ENCODE measurements at places on chromosomes 4 and X. TPM values are rescaled to one million over a fixed set of nuclear protein-coding genes. Genes with fewer than 3 reads are reported as not detected.

The P2RY10 gene
- not detected for total RNA-seq

The POLN gene
- total RNA-seq, result 4.2 TPM

The GPR50 gene
- not detected for total RNA-seq

The UGT8 gene
- total RNA-seq, result 0.14 TPM

The HMGN5 gene
- total RNA-seq, result 5.3 TPM

DNA sequence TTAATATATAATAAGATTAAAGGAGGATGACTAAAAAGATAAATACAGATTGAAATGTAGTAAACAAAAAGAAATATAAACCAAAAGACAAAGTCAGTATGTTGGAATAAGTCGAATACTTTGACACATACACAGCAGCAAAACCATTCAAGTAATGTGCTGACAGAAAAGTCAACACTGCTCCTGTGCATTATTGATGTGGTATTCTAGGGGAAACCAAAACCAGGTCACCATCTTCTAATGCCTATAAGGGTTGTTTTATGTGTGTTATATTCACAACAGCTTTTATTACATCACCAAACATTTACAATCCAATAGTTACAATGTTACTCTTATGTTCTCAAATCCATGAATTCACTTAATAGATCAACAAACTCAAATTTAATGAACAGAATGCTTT lies 111.8 kb upstream of the DKK2 start:
- no peak for DNase-seq

DNA sequence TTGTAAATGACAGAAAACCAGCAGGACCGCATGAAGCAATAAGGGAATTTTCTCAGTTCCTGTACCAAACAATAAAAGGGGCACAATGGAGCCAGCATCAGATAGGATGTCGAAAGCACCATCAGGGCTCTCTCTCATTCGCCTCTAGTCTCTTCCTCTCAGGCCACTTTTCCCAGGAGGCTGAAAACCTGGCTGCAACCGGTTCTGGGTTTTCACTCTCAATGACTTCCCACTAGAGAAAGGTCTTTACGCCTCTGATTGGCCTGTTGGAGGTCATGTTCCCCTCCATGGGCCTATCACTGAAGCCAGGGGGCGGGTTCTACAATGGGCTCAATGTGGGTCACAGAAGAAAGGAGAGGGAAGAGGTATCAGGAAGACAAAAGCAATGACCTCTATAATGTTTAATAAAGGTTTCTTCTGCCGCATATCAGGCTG lies 29.3 kb downstream of the ZNF827 start:
- no peak for DNase-seq

DNA sequence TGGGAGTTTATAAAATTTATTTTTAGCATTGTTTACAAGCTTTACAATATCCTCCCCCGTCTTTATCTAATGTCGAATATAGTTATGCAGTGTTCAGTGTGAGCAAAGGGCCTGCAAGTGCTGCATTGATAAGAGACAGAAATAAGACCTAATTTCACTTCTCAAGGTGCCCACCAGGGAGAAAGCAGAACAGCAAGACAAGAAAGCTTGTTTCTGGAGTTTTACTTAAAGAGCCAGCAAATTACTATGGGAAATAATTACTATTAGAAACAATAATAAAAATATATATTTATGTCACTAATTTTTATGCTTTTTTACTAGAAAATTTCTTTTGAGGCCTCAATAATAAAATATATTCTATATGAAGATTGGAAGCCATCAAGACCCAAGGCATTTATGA lies 2677.7 kb downstream of the ARAP2 start:
- DNase-seq, result no peak

DNA sequence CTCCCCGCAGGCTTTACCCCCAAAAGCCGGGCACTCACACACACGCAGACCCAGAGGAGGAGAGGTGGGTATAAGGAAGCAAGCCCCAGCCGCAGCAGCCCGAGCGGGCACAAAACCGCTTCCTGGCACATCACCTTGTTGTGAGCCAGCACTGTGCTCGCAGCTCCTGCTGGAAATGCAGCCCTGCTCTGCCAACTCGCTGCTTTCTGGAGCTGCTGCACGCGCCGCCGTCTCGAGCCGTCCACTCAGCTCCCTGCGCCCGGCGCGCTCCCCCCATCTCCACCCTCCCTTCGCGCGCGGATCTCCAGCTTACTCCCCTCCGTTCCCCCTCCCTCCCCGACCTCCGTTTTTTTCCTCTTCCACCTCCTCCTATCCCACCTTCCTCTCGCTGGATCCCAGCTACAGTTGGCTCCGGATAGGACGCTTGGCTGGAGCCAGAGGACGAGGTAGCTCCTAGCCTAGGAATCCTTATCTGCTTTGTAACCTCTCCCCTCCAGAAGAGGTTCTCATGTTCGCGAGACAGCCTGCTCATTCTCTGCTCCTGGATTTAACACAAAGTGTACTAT lies at the start of gene SPOCK3:
SPOCK3 (minus strand) TSS at position 179 of the 566 bp plus-strand sequence.
- peak; percentile 41 for DNase-seq

DNA sequence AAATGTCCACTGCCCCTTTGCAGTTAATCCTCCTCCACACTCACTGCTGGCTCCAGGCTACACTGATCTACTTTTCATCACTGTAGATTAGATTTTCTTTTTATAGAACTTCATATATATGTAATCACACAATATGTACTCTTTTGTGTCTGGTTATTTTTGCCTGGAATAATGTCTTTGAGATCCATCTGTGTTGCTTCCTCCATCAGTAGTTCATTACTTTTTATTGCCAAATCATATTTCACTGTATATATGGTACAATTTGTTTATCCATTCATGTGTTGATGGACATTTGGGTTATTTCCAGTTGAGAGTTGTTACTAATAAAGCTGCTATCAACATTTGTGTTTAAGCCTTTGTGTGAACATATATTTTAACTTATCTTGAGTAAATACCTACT lies 126.4 kb upstream of the SMIM10 start:
- no peak for DNase-seq

DNA sequence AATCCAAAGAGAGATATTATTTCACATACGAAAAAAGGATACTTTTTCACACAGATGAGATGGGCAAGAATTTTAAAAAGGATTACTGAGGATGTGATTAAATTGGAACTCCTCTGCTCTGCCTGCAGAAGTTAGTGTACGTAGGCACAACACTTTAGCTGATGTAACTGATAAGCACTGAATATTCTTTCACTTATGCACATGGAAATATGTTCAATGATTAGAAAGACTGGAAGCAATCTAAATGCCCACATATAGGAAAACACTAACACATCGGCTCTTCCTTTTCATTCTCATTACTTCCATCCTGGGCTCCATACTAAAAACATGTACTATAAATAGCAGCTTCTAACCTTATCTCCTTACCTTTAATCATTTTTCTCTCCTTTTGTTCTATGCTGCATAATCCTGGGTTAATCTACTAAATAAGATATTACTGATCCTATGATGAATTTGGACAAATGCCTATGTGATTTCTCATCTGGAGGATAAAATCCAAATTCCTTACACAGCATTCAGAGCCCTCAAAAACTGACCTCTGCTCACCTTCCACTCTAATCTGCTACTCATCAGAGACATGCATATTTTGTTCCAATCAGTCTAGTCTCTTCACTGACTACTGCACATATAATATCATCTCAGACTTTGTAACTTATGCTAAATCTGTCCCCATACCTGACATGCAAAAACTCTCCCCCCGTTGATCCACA lies 197.8 kb downstream of the PDGFC start:
- no peak for DNase-seq

GRCh38 chr4:105896984-105897775 lies 1.9 kb downstream of the NPNT start:
- DNase-seq, result no peak

- DNase-seq, result no peak
These were observed 13.0 kb downstream of the CACNA1F start for GRCh38 chrX:49220100-49220499.

GRCh38 chrX:110222497-110223257 lies 95.2 kb downstream of the AMMECR1 start:
- no peak for DNase-seq

DNA sequence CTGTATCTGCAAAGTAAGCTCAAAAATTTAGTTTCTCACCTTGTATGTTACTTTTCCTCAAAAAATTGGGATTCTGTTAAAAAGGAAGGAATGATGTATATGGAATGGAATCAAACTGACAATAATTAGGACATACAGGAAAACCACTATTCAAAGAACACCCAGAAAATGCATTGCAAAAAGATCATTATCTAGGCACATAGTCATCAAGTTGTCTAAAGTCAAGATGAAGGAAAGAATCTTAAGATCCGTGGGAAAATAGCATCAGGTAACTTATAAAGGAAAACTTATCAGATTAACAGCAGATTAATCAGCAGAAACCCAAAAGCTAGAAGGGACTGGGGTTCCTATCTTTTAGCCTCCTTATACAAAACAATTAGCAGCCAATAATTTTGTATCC lies 23.1 kb upstream of the PLK4 start:
- DNase-seq, result no peak

DNA sequence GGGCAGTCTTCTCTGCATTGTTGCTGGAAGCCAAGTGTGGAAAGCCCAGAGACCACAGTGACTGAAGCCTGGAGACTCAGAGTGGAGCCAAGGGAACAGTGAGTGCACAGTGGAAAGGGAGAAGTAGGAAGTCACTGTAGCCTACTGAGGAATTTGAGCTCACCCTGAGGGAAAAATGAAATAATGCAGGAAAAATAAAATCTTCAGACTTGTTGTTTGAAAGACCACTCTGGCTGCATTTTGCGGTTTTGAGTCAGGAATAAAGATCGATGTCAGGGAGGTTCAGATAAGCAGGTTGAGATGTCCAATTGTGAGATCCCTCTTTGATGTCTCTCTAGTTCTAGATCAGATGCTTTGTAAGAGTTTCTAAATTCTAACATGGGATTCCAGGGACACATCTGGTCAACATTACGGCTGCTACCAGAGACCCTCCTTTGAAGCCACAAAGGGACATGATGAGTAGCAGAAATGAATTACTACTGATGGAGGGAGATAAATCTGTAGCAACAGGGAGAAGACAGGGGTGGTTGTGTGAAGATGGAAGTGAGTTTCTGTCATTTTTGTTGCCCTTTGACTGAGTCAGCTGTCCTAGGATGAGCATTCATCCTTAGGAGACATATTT lies 8.4 kb downstream of the ADH4 start:
- DNase-seq, result no peak

DNA sequence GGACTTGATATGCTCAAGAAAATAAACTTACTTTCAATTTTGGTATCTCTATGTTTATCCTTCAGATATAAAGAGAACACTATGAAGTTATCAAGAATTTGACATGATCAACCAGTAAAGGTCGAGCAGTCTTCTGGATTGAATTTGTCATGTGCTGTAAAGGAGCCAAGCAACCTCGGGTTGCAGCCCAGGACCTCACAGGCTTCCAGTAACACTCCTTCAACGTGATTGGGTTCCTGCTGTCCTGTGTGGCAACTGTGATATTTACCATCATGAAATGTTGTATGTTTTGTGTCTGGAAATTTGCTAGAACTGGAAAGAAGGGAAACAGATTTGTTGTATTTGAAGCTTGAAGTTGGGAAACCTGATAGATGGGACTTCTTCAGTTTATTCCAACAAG lies 52.0 kb upstream of the UGT2B7 start:
- DNase-seq, result no peak

DNA sequence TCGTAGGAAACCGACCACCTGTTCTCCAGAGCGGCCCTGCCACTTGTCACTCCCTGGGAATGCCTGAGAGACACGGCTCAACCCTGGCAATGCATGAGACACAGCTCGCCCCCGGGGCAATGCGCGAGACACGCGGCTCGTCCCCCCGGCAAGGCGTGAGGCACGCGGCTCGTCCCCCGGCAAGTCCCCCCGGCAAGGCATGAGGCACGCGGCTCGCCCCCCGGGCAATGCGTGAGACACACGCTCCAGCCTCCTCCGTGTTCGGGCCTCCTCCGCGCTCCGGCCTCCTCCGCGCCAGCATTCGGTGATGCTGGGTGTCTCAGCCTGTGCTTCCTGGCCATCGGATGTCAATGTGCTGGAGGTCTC lies 27.5 kb upstream of the CPLX1 start:
- DNase-seq, result no peak
